WTC11 (cell line): ENCODE measurements at places on chromosomes 5 and 9. TPM values are rescaled to one million over a fixed set of nuclear protein-coding genes. Genes with fewer than 3 reads are reported as not detected.

Gene PRR16
- total RNA-seq: 0.23 to 0.53 TPM (median 0.42 TPM) in 3 replicates

Gene ENG
- 3.7 to 4.4 TPM (median 4.2 TPM) in 3 replicates for total RNA-seq

Gene TGFBR1
- total RNA-seq: 39.0 to 44.6 TPM (median 42.4 TPM) in 3 replicates

Gene SH3TC2
- total RNA-seq: 0.18 to 0.78 TPM (median 0.61 TPM) in 3 replicates

Gene TLR4
- total RNA-seq: 0.05 to 0.11 TPM (median 0.11 TPM) in 3 replicates

DNA sequence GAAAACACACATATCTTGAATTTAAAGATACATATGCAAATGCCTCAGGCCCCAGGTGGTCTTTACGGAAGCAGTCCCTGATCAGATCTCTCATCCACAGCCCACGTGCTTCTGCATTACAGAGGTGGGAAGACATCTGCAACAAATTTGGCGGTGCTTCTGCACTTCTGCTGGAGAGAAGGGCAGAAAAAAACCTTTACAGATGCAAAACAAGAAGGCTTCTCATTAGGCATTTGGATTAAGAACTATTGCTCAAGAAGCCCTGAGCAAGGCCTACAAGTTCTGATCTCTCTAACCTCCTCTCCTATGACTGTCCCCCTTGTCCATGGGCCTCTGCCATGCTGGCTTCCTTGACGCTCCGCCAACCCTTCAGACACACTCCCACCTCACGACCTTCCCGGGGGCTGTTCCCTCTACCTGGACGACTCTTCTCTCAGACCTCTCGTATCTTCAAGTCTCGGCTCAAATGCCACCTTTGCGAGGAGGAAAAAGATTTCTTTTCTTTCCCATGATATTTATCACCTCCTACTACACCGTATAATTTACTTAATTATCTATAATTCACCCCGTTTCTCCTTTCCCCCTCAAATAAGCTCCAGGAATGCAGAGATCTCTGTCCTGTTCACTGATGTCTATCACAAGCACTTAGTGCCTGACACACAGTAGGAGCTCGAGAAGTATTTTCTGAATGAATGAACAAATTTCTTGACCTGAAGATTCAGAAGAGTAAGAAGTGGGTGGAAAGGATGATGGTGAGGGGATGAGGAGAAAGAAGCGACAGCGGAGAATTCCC, 1.1 kb downstream of the MTMR12 start:
- DNase-seq: no peak

DNA sequence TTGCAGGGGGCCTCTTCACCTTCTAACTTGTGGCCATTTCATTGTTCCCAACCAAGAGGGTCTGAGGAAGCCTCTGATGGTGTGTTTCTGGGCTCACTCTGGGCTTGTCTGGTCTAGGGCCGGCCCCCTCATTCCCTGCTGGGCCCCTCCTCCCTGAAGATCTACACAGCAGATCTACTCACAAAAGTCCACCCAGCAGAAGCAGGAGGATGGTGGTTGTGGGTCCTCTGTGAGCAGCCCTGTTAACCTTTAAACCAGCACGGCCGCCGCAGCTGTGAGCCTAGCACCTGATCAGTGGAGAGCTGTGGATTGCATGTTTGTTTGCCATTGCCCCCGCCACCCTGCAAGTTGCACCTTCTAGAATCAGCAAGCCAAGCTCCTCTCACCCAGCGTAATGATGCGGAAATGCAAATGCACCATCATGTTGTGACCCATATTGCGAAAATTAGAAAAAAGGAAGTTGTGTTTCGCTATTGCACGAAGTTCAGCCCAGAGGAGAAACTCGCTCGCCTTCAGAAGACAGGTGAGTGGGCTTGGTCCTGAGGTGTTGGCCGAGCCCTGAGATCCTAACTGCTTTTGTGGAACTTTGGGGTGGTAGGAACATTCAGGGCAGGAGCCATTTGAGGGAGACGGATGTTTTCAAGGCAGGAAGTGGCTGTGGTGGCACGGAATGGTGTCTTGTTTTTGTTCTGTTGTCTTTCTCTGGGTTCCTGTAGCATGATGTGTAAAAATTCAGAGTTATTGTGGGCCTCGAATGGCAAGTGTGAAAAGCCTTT, 16.7 kb downstream of the FGD3 start:
- no peak for DNase-seq

DNA sequence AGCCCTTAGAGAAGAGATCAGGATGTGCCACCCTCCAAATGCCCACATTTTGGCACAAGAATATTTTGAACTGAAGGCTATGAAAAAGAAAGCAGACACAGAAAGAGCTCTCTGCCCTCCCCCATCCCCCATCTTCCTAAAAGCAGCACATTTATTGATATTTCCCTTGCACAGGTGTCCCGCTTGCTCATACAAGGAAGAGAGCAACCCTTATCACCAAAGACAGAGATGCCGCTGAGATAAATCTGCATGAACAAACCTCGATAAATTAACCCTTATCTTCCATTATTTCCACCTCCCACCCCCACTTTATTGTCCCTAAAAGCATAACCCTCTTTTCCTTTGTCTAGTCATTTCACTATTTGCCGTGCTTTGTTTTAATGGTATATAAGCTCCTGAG, 1.8 kb downstream of the SLC28A3 start:
- no peak for DNase-seq

- no peak for DNase-seq
Observed at GRCh38 chr5:83368835-83369234, 102.7 kb upstream of the VCAN start.

DNA sequence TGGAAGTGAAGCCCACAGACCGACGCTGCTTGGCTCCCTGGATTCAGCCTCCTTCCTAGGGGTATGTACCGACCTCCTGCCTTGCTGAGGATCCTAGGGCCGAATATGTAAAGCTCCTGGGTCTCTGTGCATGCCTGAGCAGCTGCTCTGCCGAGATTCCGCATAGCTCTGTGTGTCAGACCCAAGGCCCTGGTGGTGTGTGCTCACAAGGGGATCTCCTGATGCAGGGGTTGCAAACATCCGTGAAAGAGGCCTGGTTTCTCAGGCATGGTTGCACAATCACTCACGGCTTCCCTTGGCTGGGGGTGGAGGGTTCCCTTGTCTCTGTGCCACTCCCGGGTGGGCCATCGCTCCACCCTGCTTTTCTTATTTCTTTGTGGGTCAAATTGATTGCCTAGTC, 19.9 kb upstream of the SVEP1 start:
- peak; percentile 16 for DNase-seq

DNA sequence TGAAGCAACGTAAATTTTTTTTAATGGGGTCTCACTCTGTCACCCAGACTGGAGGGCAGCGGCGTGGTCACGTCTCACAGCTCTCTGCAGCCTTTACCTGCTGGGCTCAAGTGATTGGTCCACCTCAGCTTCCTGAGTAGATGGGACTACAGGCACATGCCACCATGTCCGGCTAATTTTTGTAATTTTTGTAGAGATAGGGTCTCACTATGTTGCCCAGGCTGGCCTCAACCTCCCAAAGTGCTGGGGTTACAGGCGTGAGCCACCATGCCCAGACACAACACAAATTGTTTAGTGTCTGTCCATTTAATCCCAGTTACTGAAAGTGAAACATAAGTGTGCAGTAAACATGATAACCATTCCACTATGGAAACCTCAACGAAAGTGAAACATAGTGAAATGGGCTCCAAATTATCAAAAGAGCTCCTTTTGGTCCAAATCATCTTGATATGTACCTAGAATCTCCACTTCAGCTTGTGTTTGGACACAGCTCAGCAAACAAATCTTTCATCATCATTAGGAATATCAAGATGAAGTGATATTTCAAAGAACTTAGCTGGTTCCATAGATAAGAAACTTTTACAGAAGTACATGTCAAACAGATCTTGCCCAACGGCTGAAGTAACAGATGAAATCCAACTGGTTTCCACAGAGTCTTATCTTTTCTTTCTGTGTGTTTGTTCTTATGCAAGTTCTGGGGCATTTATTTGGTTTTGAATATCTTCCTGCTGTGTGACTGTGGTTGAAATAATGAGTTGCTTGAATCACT, 41.2 kb upstream of the PLPP1 start:
- no peak for DNase-seq

DNA sequence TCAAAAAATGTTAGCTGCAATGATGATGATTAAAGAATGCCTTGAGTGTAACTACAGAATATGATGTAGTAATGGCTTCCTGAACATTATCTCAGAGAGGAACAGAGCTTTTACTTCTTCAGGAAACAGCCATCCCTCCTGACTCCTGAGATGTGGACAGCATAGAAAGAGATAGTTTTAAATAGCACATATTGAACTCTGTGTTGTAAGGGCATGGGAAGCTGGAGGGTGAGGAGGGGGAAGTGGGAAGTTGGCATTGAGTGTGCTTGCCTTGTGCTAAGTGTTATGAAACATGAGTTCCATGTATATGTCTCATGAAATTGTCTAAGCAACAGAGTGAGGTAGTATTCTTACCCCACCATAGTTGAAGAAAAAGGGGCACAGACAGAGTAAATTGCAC, 161.5 kb upstream of the SLC28A3 start:
- DNase-seq: no peak

- peak; percentile 48 for DNase-seq
Observed at GRCh38 chr9:91422758-91423711, 597 bp downstream of the NFIL3 start.

DNA sequence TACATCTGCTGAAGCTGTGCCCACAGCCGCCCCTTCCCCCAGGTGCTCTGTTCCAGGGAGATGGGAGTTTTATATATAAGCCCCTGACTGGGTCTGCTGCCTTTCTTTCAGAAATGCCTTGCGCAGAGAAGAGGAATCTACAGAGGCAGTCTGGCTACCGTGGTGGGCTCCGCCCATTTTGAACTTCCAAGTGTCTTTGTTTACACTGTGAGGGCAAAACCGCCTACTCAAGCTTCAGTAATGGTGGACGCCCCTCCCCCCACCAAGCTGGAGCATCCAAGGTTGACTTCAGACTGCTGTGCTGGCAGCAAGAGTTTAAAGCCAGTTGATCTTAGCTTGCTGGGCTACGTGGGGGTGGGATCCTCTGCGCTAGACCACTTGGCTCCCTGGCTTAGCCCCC, 41.3 kb downstream of the RANBP17 start:
- peak; percentile 32 for DNase-seq

DNA sequence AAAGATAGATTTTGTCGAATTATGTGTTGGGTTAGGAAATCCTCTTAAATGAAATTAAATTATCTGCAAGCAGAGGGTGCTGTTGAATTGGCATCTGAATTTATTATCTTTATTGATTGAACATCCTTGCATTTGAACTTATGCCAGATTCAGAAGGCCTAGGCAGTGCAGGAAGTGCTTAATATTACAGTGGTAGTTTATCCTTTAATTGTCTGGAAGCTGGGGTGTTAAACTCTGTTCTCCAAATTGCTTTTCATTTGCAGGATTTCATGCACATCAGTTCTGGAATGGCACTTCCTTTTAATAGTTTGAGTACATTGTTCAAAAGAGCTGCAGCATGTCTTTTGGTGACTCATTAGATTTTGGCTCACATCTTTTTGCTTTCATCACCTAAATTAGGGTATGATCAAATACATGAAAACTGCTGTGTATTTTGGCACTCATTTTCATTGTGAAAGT, 186.3 kb downstream of the KDM4C start:
- DNase-seq: no peak

- no peak for DNase-seq
Observed at GRCh38 chr5:54823006-54823405, 162.4 kb downstream of the ESM1 start.

GRCh38 chr5:173612948-173613347, 3.5 kb downstream of the BOD1 start:
- no peak for DNase-seq

DNA sequence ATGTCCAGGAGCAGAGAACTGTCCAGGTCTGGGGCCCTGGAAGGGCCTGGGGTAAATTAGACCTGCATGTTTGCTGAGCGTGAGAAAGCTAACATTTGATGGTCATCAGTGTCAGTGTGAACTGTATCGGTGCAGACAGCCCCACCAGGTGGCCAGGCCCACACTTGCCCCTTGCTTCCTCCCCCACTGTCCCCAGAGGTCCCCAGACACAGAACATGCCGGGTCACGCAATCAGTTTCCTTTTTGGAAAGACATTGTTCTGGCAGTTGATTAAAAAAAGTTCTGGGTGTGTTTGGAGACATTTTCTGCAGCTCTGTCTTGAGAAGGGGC, 1.5 kb downstream of the NKD2 start:
- DNase-seq: no peak

- no peak for DNase-seq
Observed at GRCh38 chr9:114973216-114973615, 42.8 kb upstream of the TNFSF8 start.

- no peak for DNase-seq
Observed at GRCh38 chr5:67917561-67917960, 298.0 kb upstream of the PIK3R1 start.

- no peak for DNase-seq
Observed at GRCh38 chr5:16582081-16582480, 34.7 kb downstream of the RETREG1 start.

- no peak for DNase-seq
Observed at GRCh38 chr5:113808956-113809355, 295.5 kb downstream of the YTHDC2 start.

- no peak for DNase-seq
Observed at GRCh38 chr9:107218829-107219485, 64.1 kb upstream of the RAD23B start.
